Upper lobe of left lung (tissue), 6 donors: ENCODE measurements at places on chromosomes 12 and 14. TPM values are rescaled to one million over a fixed set of nuclear protein-coding genes. Genes with fewer than 3 reads are reported as not detected.

Gene BCL7A
- total RNA-seq: 12.4 TPM

Gene PTPRO
- 19.0 TPM for total RNA-seq

DNA sequence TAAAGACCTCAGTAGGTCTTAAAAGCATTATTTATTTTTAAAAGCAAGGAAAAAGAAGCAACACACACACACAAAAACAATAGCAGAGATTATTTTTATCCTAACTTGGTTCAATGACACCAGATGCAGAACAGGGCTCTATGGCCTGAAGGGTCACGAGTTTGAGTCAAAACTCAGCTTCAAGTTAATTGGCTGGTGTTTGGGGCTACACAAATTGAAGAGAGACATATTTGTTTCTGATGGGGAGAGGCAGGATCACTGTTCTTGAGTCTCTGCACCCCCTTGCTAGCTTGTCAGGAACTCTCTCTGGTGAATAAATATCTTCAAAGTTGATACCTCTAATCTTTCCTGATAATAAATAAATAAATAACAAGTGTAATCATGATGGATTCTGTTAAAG is 466.1 kb downstream of the PRKD1 start:
- H3K27me3 ChIP-seq: no peaks in the 10 kb centered on the region
- no peak overlapping the region for H3K27ac ChIP-seq
- H3K36me3 ChIP-seq: no peaks in the 10 kb centered on the region
- H3K4me3 ChIP-seq: no peak overlapping the region
- H3K4me1 ChIP-seq: no peaks in the 10 kb centered on the region
- DNase-seq: no peak

DNA sequence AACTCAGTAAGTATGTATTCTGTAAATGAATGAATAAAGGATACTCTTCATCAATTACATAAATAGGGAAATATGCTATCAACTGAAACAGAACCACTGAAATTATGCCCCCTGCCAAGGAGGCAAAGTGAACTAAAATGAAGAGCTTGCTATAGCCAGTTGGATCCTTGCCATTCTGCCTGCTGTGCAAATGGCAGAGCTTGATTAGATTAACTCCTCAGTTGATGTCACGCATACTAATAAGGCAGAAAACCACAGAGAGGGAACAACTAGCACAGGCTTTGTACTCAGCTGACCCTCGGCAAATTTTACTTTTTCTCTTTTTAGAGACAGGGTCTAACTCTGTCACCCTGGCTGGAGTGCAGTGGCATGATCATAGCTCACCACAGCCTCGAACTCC is 36.7 kb upstream of the FERMT2 start:
- H3K27me3 ChIP-seq: no peaks in the 10 kb centered on the region
- no peaks in the 10 kb centered on the region for H3K4me1 ChIP-seq
- no peak overlapping the region for H3K4me3 ChIP-seq
- H3K27ac ChIP-seq: no peak overlapping the region

- H3K27ac ChIP-seq: no peak overlapping the region
- no peak overlapping the region for H3K4me3 ChIP-seq
Observed at GRCh38 chr14:96727491-96727890, 69.7 kb upstream of the VRK1 start.

- no peaks in the 10 kb centered on the region for H3K36me3 ChIP-seq
- no peak overlapping the region for H3K27ac ChIP-seq
- no peak for DNase-seq
- no peaks in the 10 kb centered on the region for H3K27me3 ChIP-seq
- no peaks in the 10 kb centered on the region for H3K4me1 ChIP-seq
- no peak overlapping the region for H3K4me3 ChIP-seq
Observed at GRCh38 chr14:97994020-97994531, 1196.9 kb downstream of the VRK1 start.

Gene KRT8
- 268 TPM for total RNA-seq

Gene VCPKMT
- total RNA-seq: 9.9 TPM

Gene PRPH
- not detected for total RNA-seq

GRCh38 chr12:24079083-24079482 is 129.6 kb upstream of the SOX5 start:
- H3K36me3 ChIP-seq: no peaks in the 10 kb centered on the region
- no peak overlapping the region for H3K27ac ChIP-seq
- no peak for DNase-seq
- no peaks in the 10 kb centered on the region for H3K4me1 ChIP-seq

GRCh38 chr14:47186486-47186885 is 488.9 kb downstream of the MDGA2 start:
- no peak for DNase-seq
- H3K4me1 ChIP-seq: no peaks in the 10 kb centered on the region
- no peak overlapping the region for H3K4me3 ChIP-seq
- no peak overlapping the region for H3K27ac ChIP-seq
- no peaks in the 10 kb centered on the region for H3K36me3 ChIP-seq

Gene IGF1
- 23.9 TPM for total RNA-seq

- peak overlapping the region; percentile 83 for H3K4me3 ChIP-seq
- DNase-seq: no peak
- H3K4me1 ChIP-seq: peaks cover 12% of the 10 kb centered on the region
- H3K27ac ChIP-seq: peak overlapping the region; percentile 96
- H3K27me3 ChIP-seq: no peaks in the 10 kb centered on the region
- H3K36me3 ChIP-seq: peaks cover 26% of the 10 kb centered on the region
Observed at GRCh38 chr12:6753772-6754356, 923 bp upstream of the MLF2 start.

DNA sequence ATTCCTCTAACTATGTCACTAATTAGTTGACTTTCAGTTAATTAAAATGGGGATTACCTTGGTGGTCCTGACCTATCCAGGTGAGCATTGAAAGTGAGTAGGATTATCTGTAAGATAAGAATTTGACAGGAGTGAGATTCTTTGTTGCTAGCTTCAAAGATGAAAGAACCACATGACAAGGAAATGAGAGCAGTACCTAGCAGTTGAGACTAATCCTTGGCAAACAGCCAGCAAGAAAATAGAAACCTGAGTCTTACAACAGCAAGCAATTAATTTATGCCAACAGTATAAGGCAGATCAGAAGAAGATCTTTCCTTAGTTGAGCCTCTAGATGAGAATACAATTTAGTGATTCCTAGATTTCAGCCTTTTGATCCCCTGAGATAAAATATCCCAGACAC is 1058.4 kb downstream of the LRFN5 start:
- no peaks in the 10 kb centered on the region for H3K4me1 ChIP-seq
- no peaks in the 10 kb centered on the region for H3K27me3 ChIP-seq
- H3K4me3 ChIP-seq: no peak overlapping the region
- no peak overlapping the region for H3K27ac ChIP-seq
- H3K36me3 ChIP-seq: no peaks in the 10 kb centered on the region

GRCh38 chr12:12086362-12086761 is 15.6 kb downstream of the BCL2L14 start:
- H3K4me3 ChIP-seq: no peak overlapping the region
- H3K27me3 ChIP-seq: no peaks in the 10 kb centered on the region
- no peak overlapping the region for H3K27ac ChIP-seq
- no peaks in the 10 kb centered on the region for H3K36me3 ChIP-seq

DNA sequence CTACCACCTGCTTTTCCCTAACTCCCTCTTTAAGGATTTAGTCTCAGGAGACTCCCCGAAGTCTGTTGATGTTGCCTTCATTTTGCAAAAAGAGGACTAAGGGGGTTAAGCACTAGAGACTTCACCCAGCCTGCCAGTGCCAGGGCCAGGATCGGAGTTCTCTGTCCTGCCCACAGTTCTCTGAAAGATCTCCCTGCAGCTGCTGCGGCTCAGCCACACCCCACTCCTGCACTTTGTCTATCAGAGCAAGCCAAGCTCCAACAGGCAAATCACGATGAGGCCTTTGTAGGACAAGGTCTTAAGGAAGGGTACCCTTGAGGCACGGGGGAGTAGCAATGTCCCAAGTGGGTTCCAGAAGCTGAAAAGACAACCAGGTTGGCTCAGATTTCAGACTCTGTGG is 148.8 kb upstream of the EGLN3 start:
- no peaks in the 10 kb centered on the region for H3K36me3 ChIP-seq
- no peak for DNase-seq
- no peaks in the 10 kb centered on the region for H3K27me3 ChIP-seq
- H3K4me1 ChIP-seq: no peaks in the 10 kb centered on the region
- H3K4me3 ChIP-seq: no peak overlapping the region

DNA sequence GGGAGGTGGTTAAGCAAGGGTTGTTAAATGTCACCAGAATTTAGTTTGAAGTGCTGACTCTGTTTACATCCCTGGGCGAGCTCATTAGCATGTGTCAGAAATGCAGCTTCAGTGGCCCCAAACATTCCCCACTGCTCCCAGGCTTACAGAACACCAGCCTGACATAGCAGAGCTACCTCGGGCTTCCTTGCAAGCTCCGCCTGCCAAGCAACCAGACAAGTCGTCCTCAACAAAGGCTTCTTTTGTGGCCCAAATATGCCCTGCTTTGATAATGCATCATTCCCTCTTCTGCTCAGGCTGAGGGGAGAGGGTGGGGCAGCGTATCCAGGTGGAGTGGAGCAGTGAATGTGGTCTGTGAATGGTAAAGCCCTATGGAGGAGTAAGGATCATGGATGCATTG is 28.0 kb downstream of the ERH start:
- H3K4me1 ChIP-seq: no peaks in the 10 kb centered on the region
- no peaks in the 10 kb centered on the region for H3K27me3 ChIP-seq
- H3K27ac ChIP-seq: no peak overlapping the region
- DNase-seq: no peak
- H3K36me3 ChIP-seq: no peaks in the 10 kb centered on the region

Gene OVCH1
- total RNA-seq: 1.2 TPM

Gene THAP2
- total RNA-seq: 5.0 TPM

DNA sequence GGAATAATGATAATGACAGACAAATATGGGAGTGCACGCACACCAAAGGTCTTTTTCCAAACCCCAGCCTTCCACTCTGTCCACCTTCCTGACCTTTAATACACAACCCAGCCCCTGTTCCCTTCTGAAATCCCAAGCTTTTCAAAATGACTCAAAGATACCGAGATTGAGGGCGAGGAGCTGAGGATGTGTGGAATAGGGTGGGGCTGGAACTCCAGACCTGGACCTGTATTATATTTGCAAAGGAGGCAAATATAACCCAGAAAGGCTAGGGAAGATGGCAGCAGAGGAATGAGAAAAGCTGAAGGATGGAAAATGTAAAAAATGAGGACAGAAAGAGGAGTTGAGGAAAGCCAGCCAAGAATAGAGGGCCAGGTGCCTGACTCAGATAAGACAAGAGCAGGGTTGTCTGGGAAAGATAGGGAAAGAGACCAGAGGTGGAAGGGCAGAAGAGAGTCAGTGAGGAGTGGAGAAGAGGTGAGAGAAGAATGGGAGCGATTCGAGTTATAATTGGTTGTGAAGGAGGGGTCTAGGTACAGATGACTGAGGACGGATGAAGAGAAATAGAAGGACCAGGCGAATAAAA is 1.0 kb upstream of the PTMS start:
- H3K27ac ChIP-seq: peak overlapping the region; percentile 99
- H3K27me3 ChIP-seq: no peaks in the 10 kb centered on the region
- no peak for DNase-seq
- H3K4me1 ChIP-seq: peaks cover 49% of the 10 kb centered on the region
- peaks cover 9% of the 10 kb centered on the region for H3K36me3 ChIP-seq

Gene SYCP3
- total RNA-seq: not detected

- H3K36me3 ChIP-seq: no peaks in the 10 kb centered on the region
- DNase-seq: no peak
- no peak overlapping the region for H3K27ac ChIP-seq
- no peaks in the 10 kb centered on the region for H3K4me1 ChIP-seq
- no peaks in the 10 kb centered on the region for H3K27me3 ChIP-seq
- H3K4me3 ChIP-seq: no peak overlapping the region
Observed at GRCh38 chr12:94111302-94111701, 37.1 kb upstream of the PLXNC1 start.

DNA sequence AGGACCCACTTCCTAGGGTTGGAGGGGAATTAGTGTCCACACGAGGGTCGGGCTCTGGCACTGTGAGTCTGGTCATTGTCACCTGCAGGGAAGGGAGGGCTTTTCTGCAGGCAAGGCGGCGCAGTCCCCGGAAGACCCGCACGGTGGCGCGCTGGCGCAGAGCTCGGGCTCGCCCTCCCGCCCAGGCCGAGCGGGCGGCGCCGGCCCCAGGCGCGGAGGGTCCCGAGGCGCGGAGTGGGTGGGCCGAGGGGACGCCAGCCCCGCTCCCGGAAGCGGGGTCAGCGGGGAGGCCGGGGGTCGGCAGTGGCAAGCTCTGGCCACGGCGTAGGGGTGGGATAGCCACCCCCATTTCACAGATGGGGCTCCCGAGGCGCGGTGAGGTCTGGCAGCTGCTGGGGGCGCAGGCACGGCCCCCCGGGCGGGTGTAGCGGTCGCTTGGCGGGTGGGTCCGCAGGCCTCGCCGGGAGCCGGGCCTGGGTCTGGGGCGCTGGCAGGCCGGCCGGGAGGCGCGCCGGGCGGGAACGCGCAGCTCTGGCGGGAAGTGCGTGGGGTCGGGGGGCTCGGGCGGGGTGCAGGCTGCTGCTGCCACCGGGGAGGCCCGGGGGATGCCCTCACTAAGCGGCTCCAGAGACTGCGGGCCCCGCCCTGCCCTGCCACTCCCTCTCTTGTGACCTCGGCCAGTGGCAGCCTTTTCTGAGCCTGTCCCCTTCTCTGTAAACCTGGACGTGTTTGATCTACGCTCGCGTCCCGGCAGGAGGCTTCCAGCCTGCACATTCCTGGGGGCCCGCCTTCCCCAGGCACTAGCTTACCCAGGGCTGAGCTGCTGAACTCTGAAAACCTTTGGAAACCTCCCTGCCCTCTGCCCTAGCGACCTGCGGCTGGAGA is 46.1 kb downstream of the CYP46A1 start:
- DNase-seq: peak; percentile 55
- peak overlapping the region; percentile 42 for H3K4me3 ChIP-seq
- H3K27ac ChIP-seq: no peak overlapping the region
- no peaks in the 10 kb centered on the region for H3K27me3 ChIP-seq
- H3K4me1 ChIP-seq: peaks cover 55% of the 10 kb centered on the region

DNA sequence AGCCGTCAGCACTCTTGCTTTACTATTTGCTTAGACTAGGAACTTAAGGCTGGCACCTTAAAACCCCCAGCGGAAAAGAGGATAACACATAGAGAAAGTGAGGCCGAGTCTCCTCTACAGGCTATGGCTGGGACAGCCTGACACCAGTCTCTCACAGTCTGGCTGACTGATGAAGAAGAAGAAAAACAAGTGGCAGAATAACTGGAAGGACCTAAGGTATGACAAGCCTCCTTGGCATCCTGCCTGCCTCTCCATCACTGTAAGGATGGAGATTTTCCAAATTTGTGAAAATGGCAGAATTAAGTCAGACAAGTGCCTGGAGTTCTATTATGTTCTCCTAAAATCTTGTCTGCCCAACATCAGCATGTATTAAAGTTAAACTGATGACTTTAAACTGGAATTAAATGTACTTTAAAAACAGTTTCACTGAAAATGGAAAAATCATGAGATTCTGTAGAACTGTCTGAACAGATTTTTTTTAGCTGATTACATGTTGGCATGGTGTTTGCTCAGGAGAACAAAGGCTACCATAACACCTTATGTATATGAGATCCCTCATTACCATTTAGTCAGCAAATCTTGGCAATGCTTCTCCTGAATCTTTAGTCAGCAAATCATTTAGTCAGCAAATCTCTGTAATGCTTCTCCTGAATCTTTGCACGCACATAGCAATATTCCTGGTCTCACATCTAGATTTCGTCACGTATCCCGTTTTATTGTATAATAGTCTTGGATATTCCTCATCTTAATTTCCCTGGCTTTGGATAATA is 140.3 kb upstream of the AEBP2 start:
- H3K4me3 ChIP-seq: no peak overlapping the region
- DNase-seq: no peak
- H3K27ac ChIP-seq: no peak overlapping the region
- no peaks in the 10 kb centered on the region for H3K36me3 ChIP-seq
- peaks cover 11% of the 10 kb centered on the region for H3K4me1 ChIP-seq
